ENCODE measurements at places on chromosomes 7 and 10.

DNA sequence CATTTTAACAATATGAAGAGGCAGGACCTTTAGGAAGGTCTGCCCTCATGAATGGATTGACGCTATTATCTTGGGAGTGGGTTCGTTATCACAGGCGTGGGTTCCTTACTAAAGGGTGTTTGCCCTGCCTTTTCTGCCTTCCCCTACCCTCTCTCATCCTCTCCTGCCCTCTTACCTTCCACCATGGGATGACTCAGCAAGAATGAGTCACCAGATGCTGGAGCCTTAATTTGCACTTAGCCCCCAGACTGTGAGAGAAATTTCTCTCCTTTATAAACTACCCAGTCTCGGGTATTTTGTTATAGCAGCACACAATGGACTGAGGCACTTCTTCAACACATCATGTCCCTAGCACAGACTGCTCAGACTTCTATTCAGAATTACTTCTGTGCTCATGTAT lies 31.4 kb upstream of the ZNF32 start:
- DNase-seq, result no peak

GRCh38 chr10:132788180-132788830 lies 2.4 kb upstream of the NKX6-2 start:
- DNase-seq, result peak; percentile 44

GRCh38 chr10:124220971-124221355 lies 127.6 kb upstream of the CHST15 start:
- DNase-seq, result peak; percentile 3

GRCh38 chr7:94396596-94396995 lies 1.9 kb downstream of the COL1A2 start:
- DNase-seq, result no peak

DNA sequence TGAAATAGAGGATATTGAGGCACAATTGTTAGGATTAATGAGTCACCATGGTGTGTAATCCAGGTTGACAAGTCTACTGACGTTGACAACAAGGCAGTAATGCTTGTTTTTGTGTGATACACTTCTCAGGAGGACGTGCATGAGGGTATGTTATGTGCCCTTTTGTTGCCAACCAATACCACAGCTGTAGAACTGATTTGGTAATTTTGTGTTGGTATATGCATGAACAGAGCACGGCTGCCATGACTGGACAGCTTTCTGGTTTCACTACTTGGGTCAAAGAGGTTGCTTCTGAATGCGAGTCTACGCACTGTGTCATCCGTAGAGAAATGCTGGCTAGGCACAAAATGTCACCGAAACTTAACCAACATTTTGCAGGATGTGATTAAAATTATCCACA lies 32.9 kb downstream of the PHTF2 start:
- no peak for DNase-seq

GRCh38 chr7:7718492-7718891 lies at the start of gene RPA3:
TSS of gene RPA3 (minus strand) at chr7:7718607. CDS start at chr7:7640418, 78,189 bp downstream.
- DNase-seq, result no peak

DNA sequence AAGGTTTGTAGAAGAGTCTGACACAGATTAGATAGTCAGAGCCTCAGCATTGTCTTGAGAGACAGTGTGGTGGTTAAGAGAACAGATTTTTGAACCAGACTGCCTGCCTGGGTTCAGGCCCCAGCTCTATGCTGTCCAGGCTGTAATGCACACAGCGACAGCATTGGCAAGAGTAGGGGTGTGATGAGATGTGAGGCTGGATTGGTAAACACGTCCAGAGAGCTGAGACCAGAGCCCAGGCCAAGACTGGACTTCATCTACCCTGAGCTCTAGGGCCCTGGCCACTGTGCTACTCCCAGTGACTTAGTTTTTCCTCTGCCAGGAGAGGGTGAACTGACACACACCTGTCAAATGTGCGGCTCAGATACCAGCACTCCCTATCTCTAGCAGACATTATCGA lies 360.4 kb downstream of the RPS24 start:
- no peak for DNase-seq

DNA sequence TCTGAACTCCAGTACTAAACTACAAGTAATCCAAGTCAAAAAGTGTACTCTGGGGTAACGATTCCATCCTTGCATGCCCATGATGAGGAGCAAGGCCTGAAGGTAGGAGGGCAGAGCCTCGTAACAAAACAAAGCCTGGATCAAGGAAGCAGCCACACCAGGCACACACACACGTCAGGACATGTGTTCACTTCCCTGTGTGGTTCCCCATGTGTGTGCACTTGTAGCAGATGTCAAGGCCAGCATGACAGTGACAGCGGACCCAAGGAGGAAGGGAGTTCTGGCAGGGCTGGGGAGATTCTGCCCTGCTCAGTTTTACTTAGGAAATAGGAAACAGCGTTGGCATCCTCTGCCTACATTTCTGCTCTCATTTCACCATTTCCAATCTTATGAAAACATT lies 92.8 kb downstream of the ALOX5 start:
- no peak for DNase-seq

DNA sequence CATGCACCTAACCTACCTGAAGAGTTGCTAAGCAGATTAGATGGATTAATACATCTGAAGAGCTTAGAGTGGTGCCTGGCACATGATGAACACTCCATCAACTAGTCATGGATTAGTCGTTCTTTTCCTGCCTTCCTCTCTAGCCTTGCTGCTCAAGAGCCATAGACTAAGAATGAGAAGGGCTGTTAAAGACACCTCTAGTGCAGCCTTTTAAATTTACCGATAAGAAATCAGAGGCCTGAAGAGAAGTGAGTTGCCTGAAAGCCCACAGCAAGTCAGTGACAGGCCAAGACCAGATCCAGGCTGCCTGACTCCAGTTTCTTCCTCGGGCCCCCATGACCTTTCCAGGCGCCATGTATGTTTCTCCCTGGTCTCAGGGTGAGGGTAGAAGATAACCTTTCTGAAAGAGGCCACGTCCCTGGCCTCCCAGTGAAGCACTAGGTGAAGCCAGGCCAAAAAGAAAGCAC lies 6.5 kb downstream of the TSPAN15 start:
- DNase-seq, result no peak

GRCh38 chr10:113187063-113187777 lies 237.2 kb downstream of the TCF7L2 start:
- peak; percentile 25 for DNase-seq

DNA sequence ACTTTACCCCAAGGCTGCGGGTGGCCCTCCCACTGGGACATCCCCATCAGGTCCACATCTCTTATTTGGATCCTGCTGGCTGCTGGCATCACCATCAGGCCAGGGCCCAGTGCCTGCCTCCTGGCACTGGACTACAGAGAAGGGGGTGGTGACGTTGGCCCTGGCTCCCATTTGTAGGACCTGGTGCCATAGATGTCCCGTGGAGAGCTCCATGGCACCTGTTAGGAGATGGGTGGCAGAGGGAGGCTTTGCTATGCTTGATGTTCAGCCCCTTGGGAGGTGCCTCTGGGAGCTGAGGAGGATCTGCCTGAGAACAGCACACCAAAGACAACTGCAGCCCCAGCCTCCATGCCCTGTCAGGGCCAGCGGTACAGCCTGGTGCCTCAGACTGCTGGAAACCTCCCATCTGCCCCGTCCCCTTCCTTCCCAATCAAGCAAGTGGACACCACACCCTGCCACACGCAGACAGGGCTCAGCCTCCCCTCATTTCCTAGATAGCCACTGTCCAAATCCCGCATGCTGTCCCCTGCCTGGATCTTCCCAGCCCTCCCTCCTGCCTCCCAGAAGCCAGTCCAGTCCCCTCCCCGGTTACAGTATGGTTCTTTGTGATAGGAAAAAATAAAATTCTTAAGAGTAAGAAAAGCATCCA lies 230.0 kb upstream of the GRB10 start:
- DNase-seq, result no peak

DNA sequence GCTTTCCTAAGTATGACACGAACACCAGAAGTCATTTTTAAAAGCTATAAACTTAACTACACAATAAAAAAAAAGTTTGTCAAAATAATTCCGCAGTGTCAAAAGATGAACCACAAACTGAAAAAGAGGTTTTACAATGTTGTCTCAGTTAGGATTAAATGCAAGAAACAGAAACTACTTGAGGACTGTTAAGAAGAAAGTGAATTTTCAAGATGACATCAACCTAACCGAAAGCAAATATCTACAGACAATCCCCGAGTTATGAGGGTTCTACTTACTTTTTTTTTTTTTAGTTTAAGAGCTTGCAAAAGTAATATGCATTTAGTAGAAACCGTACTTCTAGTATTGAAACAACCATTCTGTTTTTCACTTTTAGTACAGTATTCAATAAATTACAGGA lies 62.3 kb downstream of the TFPI2 start:
- DNase-seq, result no peak

- DNase-seq, result no peak
Observed at GRCh38 chr10:97020452-97021400, 165.0 kb downstream of the SLIT1 start.

- no peak for DNase-seq
Observed at GRCh38 chr10:31288001-31288400, 31.0 kb upstream of the ZEB1 start.

GRCh38 chr10:13707156-13707881 lies 120.6 kb downstream of the PRPF18 start:
- DNase-seq, result peak; percentile 90

- peak; percentile 39 for DNase-seq
Observed at GRCh38 chr10:69716711-69717560, 84.8 kb upstream of the COL13A1 start.

GRCh38 chr7:37107047-37107750 lies 341.5 kb downstream of the ELMO1 start:
- no peak for DNase-seq

Data from dermis blood vessel endothelial cell (primary cell).